ENCODE measurements at places on chromosomes 6 and 20. TPM values are rescaled to one million over a fixed set of nuclear protein-coding genes. Genes with fewer than 3 reads are reported as not detected.

Gene PNLDC1
- 0.11 TPM for total RNA-seq

Gene PEX7
- total RNA-seq, result 6.2 TPM

DNA sequence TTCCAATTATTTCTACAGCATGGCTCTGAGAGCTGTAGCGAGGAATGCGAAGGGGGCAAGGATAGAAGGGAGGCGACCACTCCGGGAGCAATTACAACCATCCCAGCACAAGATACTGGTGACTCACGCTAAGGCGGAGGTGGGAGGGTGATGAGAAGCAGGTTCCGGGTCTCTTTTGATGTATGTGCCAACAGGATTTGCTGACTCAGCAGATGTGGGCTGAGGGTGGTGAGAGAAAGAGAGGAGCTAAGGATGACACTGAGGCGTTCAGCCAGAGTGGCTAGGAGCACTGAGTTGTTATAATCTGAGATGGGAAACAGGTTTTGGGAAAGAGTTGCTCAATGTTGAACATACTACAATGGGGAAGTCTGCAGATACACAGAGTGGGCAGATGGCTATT lies 9.3 kb upstream of the TXNDC5 start:
- DNase-seq, result peak; percentile 27

DNA sequence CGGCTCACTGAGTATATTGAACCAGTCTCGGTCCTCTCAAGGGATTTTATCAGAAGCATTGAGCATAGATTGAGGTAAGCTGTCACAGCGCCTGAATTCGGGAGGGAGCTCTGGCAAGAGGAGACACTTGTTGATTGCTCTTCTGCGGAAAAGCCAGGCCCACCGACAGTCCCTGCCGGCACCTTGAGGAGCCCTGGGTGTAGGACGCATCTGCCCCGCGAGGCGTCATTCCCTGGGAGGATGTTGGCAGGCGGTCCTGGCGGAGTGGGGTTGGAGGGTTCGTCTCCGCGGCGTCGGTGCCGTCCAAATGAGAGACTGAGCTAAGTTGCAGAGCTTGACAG lies 843 bp downstream of the FBXO9 start:
- no peak for DNase-seq

- DNase-seq, result no peak
Measured at GRCh38 chr6:36068012-36068392, 40.4 kb downstream of the MAPK14 start.

DNA sequence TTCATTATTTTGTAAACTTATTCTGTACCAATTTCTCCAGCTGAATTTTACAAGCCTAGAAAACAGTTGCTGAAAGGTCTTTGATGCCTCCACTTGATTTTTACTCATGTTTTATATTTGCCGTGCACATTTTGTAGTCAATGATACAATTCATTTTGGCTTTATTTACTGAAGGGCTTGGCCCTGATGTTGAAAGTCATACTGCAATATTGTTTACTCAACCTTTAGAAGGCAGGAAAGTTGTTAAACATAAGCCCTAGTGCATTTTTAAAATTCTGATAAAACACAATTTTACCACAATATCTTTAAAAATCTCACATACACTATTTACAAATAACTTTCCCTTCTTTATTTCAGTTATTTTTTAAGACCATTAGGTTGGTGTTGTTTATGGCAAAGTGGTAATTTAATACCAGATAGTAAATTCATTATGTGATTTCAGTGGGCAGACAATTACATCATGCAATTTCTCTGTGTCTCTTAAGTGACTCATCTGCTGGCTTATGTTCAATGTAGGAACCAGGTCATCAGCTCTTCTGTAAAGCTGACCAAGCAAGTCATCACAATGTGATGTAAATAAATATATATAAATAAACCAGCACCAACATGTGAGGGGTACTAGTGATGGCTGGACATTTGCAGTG lies 121.1 kb upstream of the SLC35B3 start:
- DNase-seq, result peak; percentile 39

DNA sequence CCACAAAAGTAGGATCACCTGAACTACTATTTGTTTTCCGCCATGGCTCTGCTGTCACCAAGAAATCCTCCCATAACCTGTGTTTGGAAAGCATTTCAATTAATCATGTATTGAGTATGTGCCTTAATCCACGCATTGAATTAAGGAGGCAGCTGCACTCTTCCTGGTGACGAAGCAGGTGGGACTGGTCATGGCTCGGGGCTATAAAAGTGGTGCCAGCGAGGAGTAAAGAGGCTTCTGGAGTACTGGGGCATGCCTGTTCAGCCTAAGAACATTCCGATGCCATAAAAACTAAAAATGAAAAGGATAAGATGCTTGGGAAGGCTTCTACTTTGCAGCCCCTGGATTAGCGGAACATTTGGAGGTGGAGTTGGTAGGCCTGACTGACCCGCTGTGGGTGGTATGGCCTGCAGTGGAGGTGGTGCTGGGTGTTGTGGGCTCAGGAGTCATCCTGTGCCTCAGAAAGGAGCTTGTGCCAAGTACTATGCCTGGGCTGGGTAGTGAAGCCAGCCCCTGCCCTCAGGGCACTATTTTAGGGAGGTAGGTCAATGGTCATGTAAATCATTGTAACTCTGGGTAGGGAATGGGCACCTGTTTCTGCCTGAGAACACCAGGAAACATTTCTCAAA lies 110.5 kb downstream of the B3GAT2 start:
- DNase-seq, result no peak

All from astrocyte (in vitro differentiated cells and primary cell).